ENCODE measurements at places on chromosomes 16 and 17.

DNA sequence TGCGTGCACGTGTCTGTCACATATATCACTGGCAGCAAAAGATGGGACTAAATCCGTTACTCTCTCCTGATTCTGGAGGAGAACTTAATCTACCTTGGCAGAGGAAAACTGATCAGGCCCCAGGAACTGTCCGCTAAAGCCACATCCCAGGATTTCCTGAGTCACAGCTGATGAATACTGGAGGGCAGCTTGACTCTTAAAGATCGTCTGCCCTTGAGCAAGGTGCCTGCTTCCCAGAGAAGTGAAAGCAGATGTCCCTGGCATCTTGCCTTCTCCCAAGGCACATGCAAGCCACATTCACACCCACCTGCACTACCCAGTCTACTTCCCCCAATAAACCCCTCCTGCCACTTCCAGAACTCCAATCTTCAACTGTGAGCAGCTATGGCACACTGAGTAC, 99.8 kb downstream of the CPPED1 start:
- no peak for DNase-seq

DNA sequence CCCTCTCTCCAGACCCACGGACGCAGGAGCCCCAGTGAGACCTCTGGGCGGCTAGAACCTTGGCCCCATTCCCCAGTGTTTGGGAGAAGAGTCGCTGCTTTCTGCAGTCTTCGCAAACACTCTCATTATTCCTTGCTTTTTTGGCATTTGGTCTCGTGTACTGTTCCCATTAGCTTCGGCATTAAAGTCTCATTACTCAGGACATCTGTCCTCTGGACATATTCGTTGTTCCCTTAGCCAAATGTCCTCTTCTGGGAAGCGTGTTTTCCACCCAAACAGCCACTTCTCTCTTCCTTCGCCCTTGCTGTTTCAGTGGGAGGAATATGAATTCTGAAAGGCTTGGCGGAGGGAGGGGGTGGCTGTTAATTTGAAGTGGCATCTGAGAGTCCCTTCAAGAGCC, 11.1 kb downstream of the SHISA6 start:
- DNase-seq, result no peak

DNA sequence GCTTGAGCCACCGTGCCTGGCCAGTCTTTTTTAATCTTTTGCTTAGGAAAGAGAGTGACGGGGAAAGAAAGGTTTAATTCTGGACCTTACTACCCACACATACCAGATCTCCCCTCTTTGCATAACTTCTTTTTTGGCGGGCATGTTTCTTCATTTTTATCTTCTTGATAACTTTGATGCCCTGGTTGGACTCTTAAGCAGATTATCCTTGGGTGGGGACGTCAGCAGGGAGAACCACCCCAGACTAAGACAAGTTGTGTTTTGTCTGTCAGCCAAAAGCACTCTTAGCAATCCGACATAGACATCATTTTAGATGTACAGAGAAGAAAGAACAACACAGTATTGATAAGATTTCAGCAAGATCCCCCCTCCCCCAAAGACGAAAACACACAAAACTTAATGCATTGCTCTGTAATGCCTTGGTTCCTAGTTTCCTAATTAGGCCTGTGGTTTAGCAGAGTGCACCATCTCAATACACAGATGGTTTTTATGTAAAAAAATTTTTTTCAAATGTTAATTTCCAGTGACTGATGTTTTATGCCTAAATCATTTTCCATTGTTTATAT, 99.9 kb downstream of the MSI2 start:
- no peak for DNase-seq

- no peak for DNase-seq
These were observed 2.3 kb upstream of the G6PC1 start for GRCh38 chr17:42898147-42898811.

GRCh38 chr16:79571903-79572535, 28.5 kb downstream of the MAF start:
- DNase-seq, result no peak

- no peak for DNase-seq
These were observed 297.1 kb upstream of the MAF start for GRCh38 chr16:79897453-79898146.

DNA sequence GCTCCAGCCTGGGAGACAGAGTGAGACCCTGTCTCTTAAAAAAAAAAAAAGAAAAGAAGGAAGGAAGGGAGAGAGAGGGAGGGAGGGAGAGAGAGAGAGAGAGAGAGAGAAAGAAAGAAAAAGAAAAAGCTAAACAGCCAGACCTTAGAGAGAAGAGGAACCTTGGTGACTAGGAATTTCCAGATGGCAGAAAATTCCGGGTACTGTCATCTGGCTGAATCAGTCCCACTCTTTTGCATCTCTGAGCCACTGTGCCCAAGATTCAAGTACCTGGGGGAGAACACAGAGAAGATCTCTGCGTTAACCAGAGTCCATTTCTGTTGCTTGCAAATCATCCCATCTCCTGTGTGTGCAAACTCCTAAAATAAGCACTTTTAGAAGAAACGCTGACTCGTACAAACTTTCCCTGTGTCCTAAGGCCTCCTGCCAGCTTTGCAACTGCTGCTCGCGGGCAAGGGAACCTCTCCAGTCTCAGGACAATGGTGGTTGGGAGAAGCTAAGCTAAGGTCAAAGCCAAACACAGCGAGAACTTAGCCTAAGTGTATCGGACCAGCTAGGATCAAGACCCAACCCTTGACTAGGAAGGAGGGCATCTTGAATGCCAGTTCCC, 18.0 kb downstream of the BMERB1 start:
- DNase-seq, result no peak

- DNase-seq, result no peak
These were observed 2.6 kb upstream of the SYNGR3 start for GRCh38 chr16:1987198-1987597.
